NCI-H1105 treated with DMSO at 0.1 percent for 48 hours (cell line): ENCODE measurements at places on chromosomes 7 and 10.
A peak's percentile ranks its signal among the peaks of the same experiment; 100 is the strongest.

DNA sequence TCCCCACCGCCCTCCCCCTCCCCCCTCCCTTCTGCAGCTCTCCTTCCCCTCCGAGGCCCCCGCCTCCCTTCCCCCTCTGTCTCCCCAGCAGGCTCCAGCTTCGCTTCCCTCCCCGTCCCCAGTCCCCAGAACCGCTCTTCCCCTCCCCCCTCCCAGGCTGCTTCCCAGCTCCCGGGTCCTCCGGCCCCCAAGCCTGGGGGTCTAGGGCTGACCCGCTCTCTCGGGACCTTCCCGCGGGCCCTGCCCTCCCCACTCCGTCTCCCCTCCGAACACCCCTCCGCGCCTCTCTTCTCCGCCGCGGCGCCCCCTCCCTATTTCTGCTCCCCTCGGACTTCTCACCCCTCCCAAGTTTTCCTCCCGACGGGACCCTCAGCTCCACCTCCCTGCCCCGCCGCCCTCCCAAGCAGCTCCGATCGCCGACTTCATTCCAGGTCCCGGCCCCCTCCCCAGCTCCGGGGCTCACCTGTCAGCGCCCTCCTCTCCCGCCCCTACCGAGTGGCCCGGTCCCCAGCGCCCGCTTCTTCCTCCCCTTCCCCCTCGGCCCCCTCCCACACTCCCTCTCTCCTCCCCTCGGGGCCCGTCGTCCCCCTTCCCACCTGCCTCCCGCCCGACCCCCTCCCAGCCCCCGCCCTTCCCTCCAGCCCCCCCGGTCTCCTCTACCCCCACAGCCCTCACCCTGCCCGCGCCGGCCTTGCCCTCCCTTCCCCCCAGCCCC is 990 bp downstream of the ZNF467 start:
- no peak for DNase-seq

- peak; percentile 46 for DNase-seq
Measured at GRCh38 chr7:110105840-110106239, 985.1 kb upstream of the LRRN3 start.

DNA sequence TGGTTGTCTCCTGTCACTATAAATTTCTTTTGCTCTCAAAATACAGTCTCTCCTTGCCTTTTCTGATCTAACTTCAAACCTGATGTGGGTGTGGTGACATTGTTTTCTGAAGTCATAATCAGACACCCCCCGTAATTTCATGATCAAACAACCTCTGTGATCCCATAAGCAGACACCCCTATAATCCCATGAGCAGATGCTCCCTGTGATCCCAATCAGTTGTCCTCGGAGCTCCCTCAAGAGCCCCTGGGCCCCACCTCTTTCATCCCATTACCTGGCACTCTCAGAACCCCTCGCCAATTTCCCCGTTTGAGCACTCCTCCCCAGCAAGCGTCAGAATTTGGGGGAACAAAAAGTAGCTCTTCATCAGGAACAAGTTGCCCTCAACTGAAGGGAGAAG is 246.3 kb upstream of the FZD8 start:
- DNase-seq, result no peak

- no peak for DNase-seq
Measured at GRCh38 chr7:139936760-139937310, 107.8 kb downstream of the TBXAS1 start.

DNA sequence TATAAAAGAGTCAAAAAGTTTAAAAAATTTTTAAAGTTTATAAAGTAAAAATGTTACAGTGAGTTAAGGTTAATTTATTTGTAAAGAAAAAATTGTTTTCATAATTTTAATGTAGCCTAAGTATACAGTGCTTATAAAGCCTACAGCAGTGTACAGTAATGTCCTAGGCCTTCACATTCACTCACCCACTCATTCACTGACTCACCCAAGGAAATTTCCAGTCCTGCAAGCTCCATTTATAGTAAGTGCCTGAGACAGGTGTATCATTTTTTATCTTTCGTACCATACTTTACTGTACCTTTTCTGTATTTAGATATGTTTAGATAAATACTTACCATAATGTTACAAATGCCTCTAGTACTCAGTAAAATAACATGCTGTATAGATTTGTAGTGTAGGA is 269.7 kb upstream of the PHF14 start:
- no peak for DNase-seq

DNA sequence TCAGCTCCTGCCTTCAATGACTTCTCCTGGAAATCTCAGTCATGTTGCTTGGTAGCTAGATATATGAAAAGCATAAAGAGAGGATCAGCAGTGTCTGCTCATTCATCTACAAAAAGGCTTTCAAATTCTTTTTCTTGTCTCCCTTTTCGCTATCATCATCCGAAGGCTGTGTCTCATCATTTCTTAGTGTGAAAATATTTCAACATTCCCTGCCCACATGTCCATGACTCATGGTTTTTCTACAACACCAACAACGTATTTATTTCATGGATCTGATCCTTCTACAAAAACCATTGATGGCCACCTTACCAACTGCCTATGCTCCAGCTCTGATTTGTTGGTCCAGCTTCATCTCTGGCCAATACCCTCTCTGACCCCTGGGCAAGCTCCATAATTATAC is 472.5 kb upstream of the GHITM start:
- DNase-seq, result no peak

DNA sequence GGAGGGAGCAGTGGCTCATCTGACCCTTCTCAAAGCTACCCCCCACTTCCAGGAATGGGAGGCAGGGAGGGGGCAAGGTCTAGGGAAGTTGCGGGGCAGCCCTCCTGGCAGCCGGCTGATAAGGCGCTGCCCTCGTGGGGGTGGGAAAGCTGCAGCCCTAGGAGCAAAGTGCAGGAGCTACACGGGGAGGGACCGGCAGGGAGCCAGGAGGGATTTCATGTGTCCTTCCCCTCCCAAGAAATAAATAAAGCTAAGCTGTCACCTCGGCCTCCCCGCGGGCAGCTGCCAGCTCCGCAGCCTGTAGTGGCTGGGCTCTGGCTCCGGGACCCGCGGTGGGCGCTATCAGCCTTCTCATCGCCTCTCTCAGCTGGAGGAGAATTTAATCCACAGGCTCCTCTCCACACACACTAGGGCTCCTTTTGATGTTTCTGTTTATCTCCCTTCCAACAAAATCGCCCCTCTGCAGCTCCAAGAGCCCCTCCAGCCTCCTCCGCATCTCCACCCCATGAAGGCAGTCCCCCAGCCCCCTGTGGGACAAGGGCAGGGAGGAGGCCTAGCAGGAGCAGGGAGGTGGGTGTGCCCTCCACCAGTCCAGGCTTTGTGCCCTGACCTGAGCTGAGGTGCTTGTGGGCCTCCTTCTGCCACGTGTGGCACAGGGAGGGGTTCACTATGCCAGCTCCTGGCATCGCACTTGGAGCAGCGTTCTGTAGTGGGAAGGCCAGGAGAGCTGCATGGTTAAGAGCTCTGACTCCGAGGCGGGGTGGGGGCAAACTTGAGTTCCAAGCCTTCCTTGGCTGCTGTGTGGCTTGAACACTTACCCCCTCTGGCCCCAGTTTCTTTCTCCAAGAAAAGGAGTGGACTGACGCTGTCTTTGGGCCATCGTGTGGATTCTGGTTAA is 80.5 kb downstream of the C10orf105 start:
- no peak for DNase-seq

DNA sequence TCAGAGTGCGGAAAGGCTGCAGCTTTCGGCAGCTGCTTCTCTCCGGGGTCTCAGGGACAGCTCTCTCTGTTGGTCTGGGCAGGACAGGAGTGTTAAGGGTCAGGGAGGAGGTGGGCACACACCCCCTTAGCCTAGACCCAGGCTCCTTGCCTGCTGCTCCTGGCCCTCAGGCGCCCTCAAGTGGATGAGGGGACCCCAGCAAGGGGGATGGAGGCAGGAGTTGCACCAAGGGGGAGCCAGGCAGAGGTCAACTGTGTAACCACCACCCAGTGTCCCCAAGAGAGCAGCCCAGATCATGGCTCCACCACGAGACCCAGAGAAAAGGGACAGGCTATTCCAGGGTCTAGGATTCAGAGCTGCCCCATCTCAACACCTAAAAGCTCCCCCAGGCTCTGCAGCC is 26.9 kb downstream of the SPOCK2 start:
- DNase-seq, result no peak

- no peak for DNase-seq
Measured at GRCh38 chr10:47381103-47381395, 3.0 kb downstream of the ZNF488 start.

- no peak for DNase-seq
Measured at GRCh38 chr7:33604056-33604455, 301.3 kb upstream of the BMPER start.

GRCh38 chr10:63504145-63504881 is 16.9 kb upstream of the REEP3 start:
- peak; percentile 23 for DNase-seq
